ENCODE measurements at places on chromosomes 12 and 14. TPM values are rescaled to one million over a fixed set of nuclear protein-coding genes. Genes with fewer than 3 reads are reported as not detected.

DNA sequence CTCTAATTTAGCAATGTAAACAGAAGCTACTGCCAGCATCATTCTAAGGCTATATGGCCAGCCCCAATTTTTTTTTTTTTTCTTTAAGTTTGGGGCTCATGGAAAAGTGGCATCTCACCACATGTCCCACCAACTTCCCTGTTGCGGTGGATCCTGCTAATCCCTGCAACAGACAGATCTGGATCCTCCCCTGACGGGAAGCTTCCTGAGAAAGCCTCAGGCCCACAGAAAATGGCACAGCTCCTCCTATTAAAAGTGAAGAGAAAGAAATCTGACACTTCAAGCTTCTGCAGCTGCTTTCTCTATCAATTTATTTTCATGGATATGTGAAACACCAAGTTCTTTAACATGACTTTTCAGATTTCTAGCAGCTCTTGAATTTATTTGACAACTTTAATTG lies 433.8 kb upstream of the DCN start:
- DNase-seq = no peak

DNA sequence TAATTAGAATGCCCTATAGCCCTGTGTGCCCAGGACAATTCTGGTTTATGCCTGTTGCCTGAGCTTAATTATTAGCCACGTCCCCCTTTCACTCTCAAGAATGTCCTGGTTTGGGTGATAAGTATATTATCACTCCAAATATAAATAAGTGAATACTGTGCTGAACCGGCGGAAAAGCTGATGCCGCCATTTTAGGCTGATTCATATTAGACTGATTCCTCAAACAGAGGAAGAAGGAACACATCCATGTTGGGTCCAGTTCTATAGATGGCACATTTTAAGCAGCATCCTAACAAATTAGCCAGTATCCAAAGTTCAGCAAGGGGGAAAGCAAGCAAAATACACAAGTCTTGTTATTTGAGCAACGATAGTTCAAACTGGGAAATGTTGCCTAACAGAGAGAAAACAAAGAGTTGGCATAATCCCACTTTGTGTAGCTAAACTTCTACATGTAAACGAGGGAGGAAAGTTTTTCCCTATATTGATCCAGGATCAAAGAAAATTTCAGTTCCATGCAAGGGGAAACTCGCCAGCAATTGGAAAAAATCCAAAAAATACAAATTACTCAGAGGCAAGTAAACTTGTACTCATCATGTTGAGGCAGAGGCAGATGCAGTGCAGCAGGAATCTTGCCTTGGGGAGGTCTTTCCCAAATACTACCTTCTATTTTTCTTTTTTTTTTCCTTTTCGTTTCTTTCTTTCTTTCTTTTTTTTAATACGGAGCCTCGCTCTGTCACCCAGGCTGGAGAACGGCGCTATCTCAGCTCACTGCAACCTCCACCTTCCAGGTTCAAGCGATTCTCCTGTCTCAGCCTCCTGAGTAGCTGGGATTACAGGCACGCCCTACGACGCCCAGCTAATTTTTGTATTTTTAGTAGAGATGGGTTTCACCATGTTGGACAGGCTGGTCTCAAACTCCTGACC lies 96.2 kb downstream of the ITPR2 start:
- DNase-seq = no peak

FITM1 gene
- not detected for total RNA-seq

DNA sequence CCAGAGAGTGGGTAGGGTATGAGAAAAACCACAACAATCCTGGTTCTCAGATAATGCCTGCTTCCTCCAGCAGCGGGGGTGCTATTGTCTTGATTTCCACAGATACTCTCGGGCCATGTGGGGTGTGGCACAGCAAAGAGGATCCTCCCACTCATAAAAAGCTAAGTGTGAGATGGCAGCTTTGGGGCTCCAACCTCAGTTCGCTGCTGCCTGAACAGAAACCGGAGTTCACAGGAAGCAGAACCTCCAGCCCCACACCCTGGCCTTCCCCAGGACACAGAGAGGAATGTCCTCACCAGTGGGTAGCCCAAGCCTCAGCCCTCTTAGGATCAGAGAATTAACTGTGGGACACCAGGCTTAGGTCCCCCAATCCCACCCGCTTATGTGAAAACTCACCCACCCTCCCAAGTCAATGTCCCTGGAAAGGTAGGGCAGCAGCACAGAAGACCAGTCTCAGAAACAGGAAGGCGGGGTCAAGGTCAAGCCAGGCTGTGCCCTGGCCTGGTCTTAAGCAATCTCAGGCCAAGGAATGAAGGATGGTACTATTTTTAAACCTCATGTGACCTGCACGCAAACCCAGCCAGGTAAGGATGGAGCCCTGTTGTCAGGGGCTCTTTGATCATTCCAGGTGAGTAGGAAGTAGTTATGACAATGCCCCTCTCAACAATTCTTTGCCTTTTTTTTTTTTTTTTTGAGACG lies 9.0 kb downstream of the KCTD10 start:
- DNase-seq = no peak

ARHGAP9 gene
- 6.3 TPM for total RNA-seq

DNA sequence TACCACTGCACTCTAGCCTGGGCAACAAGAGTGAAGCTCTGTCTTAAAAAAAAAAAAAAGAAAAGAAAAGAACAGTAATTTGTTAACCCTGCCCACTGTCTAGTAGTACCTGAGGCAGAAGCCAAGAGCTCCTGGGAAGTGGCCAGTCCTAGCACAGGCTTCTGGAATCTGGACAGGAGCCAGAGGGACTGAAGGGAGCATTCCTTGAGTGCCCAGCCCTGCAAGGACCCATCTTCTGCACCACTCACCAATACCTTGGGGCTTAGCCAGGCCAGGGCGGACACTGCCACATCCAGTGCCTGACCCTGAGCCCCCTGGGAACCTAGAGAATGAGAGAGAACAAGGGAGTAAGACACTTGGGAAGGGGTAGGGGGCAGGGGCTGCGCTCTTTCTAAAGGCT lies 33.7 kb downstream of the PARP2 start:
- DNase-seq = no peak

DNA sequence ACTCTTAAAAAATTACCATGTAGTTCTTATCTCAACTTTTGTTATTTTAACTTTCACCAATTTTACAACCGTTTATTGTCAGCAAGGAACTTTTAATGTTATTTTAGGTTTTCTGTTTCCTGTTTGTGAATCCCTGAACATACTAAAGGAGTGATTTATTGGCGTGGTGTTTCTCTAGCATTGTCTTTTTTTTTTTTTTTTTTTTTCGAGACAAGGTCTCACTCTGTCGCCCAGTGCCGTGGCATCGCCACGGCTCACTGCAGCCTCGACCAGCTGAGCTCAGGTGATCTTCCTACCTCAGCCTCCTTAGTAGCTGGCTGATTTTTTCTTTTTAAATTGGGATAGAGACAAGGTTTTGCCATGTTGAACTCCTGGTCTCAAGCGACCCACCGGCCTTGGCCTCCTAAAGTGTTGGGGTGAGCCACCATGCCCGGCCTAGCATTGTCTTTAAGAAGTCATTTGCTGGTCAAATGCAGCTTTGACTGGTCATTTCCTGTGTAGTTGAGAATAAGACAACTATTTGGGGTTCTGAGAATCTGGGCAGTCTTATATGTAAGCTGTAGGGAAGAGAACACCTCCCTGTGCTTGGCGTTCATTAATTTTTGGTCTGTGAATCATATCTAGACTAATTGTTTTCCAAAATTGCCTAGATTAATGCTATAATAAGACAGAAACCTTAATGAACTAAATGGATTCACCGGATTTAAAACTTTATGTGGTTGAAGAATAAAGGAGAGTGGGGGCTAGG lies 2.1 kb downstream of the WASHC4 start:
- DNase-seq = no peak

- no peak for DNase-seq
These were observed 2.5 kb upstream of the CELA1 start for GRCh38 chr12:51349026-51349425.

DNA sequence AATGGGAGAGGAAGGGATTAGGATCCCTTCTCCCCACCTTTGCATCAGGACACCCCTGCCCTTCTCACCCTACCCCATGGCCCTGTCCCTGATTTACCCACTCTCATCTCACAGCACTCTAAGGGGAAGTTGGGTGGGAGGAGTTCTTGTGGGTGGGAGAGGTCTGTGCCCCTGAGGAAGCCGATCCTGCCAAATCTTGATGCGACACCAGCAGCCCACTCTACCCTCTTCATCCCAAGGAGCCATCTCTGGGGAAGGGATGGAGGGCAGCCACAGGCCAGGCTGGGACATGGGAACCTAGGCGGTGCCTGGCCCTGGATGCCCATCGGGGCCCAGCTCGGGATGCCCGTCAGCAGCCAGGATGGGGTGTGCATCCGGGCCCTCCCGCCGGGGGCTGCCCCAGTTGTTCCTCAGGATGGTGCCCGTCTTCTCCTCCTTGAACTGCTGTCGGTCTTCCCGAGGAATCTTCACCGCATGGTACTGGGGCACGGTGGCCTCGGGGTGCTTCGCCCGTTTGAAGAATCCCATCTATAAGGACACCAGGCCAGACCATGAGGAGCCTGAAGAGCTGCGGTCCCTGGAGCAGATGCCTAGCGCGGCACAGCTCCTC lies 22.8 kb downstream of the ITGA7 start:
- DNase-seq = no peak

GRCh38 chr12:107374161-107374840 lies 281.0 kb upstream of the CRY1 start:
- DNase-seq = peak; percentile 32

USP44 gene
- 142 TPM for total RNA-seq

- DNase-seq = no peak
These were observed 135.9 kb downstream of the TMEM30B start for GRCh38 chr14:61145034-61145902.

GRCh38 chr14:52430474-52430873 lies 116.4 kb downstream of the PTGER2 start:
- DNase-seq = no peak

DNA sequence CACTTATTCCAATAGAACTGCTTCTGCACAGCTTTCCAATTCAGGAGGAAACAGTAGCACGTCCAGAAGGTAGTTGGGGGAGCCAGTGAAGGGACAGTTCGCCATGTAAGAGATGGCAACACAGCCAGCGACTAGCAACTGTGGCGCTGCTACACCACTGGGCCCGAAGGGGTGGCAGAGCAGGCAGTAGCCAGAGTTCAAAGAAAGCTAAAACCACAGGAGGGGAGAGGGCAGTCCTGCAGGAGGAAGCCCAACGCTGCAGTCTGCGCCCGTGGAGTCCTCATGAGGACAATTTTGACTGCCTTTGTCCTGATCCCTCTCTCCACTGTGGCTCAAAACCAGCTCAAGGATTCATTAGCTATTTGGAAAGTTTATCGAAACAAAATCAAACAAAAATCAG lies 591.2 kb downstream of the VRK1 start:
- peak; percentile 39 for DNase-seq

ZNF605 gene
- 11.0 TPM for total RNA-seq

DNA sequence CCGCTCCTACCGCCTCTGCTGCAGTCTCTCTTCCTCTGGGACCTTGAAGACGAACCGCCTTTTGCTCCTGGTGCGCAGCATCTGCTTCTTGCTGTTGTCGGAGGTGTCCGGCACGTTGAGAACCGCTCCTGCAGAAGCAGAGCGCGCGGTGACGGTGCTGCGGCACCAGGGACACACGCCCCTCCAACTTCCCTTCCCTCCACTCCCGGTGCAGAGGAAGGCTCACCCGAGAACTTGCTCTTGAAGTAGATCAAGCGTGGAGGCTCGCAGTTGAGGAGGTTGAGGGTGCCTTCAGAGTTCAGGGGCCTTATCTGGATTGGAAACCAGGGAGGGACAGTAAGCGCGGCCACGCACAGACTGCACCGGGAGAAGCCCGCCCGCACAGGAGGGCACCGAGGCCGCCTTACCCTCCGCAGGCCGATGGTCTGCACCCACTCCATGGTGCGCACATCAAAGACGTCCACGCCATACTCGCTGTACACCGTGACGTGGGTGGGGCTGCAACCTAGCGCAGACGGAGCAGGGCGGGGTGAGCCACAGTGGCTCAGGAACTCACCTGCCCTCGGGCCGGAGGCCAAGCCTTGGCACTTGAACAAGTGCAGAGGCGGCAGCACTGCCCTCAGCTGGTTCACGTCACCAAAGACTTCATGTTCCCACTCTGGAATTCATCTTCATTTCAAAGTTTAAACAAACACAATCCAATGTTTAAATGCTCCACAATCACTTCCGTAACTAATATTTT lies 17.5 kb downstream of the AMN start:
- no peak for DNase-seq

DNA sequence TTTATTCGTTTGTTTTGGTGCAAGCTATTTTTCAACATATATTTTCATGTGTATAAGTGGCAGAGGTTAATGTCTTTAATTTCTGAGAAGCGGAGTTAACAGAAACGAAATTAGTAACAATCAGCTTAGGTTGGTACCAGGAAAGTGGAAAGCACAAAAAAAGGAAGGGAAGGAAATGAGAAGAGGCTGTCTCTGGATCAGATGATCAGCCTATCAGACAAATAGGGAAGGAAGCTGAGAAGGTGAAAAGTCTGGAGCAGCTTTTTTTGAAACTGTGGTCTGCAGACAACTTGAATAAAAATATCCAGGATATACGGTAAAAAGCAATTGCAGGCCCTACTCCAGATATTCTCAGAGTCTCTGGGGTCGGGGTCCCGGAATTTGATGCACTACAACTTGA lies 265.0 kb downstream of the SSPN start:
- no peak for DNase-seq

PAX9 gene
- not detected for total RNA-seq

RNF212B gene
- not detected for total RNA-seq

Data from H7 (cell line).